ENCODE measurements at places on chromosomes 2 and 18.
A peak's percentile ranks its signal among the peaks of the same experiment; 100 is the strongest.

GRCh38 chr18:48135436-48135966 lies 205.0 kb upstream of the SMAD2 start:
- peak; percentile 33 for DNase-seq

- DNase-seq: no peak
These were observed 79.4 kb upstream of the DNAJC10 start for GRCh38 chr2:182636699-182637098.

DNA sequence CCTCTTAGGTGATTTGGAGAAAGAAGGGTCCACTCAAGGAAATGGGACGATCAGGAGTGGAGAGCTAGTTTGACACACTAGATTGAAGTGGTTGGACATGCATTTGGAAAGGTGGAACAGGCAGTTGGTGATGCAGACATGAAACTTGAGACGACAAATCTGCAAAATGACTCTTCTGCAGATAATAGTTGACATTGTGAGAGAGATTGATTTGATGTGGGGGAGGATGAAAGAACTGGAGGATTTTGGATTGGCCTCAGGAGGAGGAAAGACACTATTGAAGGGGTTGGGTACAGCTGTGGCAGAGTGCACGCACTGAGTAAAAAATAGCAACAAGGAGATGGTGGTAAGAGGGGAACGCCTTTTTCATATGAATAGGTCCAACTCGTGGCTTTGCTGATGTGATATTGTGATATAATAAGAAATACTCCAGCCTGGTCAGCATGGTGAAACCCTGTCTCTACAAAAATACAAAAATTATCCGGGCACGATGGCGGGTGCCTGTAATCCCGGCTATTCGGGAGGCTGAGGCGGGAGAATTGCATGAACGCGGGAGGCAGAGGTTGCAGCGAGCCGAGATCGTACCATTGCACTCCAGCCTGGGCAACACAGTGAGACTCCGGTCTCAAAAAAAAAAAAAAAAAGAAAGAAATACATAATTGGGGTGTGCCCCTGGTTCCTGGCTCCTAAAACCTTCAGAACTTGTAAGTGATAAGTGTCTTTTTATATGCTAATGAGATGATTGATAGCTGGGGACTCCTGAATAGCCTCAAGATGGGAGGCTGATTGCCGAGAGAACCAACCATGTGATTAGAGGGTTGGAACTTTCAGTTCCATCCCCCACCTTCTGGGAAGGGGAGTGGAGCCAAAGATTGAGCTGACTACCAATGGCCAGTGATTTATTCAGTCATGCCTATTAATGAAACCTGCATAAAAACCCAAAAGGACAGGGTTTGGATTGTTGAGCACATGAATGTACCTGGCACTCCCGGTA lies 9.7 kb downstream of the TTLL4 start:
- no peak for DNase-seq

GRCh38 chr2:55865096-55865835 lies 58.3 kb downstream of the EFEMP1 start:
- no peak for DNase-seq

DNA sequence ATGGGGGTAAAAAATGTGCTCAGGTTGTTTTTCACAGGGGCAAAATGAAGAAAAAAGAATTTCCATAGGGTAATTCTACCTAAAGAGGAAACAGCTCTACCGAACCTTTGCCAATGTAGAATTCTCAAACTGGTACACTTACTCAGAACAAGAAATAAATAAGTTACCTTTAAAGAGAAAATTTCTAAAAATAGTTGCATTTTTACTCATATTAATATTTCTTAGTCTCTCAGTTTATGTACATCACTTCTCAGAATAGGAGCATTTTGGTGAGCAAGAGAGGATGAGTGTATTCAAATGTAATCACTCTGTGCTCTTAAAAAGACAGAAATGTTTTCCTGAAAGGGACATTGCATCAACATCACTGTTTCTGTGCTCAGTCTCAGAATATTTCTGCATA lies 574.7 kb upstream of the SLC8A1 start:
- DNase-seq: no peak

DNA sequence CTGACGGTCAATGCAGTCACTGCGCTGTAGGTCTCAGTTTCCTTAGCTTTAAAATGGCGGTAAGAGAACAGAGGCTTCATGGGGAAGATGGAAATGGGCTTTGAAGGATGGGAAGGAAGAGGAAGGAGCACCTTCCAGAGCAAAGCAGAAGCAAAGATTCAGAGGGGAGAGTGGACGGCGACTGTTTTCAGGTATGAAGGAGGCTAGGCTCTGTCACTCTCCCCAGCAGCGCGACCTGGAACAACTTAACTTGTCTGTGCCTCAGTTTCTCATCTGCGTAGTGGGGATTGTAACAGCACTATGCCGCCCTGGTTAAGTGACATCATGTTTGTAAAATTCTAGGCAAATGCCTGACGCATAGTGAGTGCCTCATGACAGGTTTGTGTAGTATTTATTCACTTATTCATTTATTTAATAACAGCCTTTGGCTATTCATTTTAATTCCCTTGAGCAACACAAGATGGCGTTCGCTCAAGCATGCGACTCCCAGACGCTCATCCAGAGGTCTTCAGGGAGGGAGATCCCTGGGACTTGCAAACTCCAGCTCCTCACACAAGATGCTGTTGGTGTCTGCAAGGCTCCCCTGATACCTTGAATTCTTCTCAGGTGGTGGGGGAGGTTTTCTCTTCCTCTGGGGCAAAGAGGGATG lies 336.3 kb downstream of the DYSF start:
- no peak for DNase-seq

DNA sequence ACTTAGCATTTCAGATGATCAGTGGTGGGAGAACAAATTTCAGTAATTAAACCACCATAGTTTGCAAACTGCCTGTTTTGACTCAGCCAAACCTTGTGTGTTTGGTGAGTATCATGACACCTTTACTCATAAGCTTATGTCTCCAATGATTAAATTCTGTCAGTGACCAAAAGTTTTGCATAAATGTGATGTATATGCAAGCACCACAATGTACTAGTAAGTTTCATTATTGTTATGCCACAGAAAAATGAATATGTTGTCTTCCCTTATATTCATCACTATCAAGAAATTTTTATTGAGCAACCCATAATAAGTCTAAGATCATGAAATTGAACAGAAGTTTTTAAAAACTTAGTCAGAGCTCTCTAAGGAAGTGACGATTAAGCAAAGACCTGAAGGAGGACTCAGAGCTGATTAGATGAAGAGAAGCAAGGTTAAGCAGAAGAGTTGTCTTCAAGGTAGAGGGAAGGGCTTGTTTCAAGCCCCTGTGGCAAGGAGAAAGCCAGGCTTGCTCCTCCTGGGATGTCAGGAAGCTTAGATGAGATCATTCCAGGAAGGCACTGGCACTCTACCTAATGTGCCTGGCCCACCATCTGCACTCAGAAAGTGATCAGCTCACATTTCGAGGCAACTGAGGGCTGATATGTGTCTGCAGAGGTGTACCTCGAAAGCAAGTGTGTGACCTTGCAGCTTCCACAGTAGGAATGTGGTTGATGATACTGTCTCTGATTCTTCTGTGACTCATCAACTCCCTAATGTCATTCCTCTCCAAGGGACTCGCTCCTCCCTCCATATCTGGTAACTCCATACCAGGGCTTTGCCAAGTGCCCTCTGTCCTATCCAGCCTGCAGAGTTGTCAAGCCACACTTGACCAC lies 54.7 kb downstream of the KCTD18 start:
- no peak for DNase-seq

GRCh38 chr2:31228717-31229116 lies 5.2 kb upstream of the EHD3 start:
- no peak for DNase-seq

- DNase-seq: no peak
These were observed 15.8 kb downstream of the RAB10 start for GRCh38 chr2:26049641-26050040.

DNA sequence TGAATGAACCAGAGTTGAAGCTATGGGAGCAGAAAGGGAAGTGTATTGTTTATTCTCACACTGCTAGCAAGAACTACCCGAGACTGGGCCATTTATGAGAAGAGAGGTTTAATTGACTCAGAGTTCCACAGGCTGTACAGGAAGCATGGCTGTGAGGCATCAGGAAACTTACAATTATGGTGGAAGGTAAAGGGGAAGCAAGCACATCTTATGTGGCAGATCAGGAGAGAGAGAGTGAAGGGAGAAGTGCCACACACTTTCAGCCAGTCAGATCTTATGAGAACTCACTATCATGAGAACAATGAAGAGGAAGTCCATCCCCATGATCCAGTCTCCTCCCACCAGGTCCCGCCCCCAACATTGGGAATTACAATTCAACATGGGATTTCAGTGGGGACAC lies 383.2 kb upstream of the SLC14A2 start:
- DNase-seq: no peak

DNA sequence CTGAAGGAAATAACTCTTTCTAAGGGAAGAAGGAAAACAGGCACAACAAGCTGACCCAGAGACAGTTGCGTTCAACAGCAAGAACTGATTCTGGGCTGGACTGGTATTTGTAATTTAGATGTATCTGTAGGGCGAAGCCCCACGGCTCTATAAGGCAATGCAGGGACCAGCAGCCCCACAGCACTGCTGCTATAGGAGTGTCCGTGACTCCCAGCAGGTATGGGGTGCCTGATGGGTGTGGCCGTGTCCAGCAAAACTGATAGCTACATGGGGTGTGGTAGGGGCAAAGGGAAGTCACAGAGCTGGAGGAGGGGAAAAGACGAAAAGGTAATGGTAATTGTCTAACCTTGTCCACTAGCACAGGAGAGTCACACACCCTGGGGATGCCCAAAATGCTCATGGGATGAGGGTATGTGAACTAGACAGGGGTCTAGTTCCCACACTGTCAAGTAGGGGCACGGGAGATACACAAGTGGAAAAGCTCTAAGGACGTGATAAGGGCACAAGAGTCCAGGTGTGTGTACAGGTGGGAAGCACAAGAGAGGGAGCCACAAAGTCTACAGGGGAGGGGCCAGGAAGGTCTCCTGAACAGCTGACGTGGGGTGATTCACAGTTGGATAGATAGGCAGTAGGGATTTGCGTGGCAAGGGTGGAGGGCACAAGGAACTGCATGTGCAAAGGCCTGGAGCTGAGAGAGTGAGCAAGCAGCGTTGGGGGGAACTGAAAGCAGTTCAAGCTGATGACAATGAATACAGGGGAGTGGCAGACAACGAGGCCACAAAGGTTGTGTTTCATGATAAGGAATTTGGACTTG lies 48.5 kb upstream of the ASPRV1 start:
- DNase-seq: no peak

GRCh38 chr2:197708331-197708730 lies 3.2 kb downstream of the MARS2 start:
- DNase-seq: no peak

DNA sequence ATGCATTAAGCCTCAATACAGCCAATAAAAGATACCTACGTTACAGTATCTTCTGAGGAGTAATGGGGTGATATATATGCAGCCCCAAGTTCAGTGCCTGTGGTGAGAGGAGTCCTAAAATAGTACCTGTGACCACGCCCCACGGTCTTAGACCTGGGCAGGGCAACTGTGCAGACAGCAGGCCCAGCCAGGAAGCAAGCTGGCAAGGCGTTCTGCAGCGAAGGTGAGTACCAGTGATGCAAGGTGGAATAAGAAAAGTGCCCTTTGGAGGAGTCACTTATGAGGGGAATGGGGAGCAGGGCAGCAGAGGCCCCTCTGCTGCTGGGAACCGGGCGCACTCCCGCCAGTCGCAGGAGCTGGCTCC lies 12.7 kb upstream of the MAP3K2 start:
- DNase-seq: no peak

- DNase-seq: no peak
These were observed 99.0 kb upstream of the ID2 start for GRCh38 chr2:8582651-8583399.

DNA sequence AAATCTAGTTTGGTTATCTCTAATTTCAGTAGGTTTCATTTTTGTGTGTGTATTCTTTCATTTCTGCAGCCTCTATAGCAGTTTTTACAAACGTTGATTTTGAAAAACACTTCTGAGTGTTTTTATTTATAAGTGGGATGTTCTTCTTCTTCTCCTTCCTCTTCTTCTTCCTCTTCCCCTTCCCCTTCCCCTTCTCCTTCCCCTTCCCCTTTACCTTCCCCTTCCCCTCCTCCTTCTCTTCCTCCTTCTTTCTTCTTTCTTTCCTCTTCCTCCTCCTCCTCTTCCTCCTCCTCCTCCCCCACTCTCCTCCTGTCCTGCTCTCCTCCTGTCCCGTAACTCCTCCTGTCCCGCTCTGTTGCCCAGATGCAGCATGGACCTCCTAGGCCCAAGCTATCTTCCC lies 4.2 kb downstream of the UGGT1 start:
- DNase-seq: no peak

DNA sequence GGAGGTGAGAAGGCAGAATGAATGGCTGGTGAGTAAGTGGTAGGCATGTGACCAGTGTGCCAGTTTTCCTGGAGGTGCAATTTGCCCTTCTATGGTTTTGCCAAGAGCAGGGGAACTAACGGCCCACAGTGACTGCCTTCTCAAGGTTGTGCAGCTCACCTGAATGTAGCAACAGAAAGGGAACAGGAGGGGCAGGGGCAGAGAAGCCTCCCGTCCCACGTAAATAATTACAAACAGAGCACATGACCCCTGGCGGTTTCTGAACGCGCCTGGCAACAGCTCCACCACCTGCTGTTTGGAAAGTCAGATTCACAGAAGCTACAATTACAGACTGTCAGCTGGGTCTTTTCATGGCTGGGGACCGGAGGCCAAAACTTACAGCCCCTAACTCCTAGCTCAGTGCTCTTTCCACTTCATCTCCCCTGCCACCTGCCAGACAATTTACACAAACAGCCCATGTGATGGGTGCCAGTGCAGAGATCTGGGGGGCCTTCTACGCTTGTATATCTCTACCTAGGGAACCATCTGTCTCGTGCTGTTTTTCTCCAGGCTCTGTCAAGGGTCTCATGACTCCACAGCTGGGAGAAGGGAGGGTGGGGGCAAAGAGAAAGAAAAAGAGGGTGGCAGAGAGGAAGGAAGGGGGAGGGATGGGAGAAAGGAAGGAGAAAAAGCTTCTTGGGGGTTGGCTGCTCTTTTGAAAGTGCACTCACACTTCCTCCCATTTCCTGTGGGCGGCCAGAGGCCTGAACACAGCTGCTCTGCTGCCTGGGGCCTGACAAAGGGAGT lies 69.6 kb downstream of the POLR1A start:
- peak; percentile 46 for DNase-seq
